ENCODE measurements at places on chromosomes 7 and 10.

GRCh38 chr7:91098566-91098965, 165.7 kb upstream of the FZD1 start:
- no peak for DNase-seq

DNA sequence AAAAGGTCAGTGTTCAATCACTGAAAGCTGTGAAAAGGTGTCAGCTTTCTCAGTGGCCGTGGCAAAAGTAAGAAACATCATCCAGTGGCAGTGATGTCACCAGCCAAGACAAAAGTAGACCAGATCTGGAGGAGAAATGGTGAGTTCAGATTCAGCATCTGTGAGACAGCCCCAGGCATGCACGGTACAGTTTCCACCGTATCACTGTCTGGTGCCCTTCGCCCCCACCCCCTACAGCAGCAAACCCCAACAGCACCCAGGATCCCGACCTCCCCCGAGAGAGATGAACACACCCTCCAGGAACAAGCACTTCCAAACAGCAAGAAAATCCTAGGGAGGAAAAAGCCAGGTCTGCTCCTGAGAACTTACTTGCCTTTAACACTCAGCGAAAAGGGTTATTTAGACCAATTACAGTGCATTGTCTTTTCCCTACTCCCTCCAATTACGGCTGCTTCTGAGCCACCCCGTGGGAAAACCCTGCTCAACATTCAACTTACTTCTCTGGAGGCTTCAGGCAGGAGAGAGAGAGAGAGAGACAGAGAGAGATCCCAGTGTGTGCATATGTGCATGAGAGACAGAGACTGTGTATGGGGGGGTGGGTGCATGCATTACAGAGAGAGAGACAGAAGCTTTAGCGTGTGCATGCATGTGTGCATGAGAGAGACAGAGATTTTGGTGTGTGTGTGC, 189.6 kb downstream of the GRID1 start:
- no peak for DNase-seq

DNA sequence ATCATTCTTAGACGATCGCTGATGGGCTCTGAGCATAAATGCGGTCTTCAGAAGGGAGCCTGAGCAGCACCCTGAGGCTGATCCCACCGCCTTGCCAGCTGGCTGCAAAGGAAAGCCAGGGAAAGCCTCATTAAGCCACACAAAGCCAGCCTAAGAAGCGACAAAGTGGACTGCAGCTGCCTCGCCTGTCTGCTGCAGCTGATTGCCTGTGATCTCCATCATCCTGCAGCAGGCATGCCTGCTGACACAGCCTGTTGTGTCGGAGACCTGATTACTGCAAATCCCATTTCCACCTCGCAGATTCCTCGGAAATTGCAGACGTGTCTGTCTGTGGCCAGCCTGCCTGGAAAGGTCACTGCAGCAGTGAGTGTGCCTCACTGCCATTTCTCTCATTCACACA, 1087.0 kb upstream of the AUTS2 start:
- DNase-seq, result no peak

GRCh38 chr10:102959360-102959759, 41.3 kb downstream of the CNNM2 start:
- DNase-seq, result no peak

DNA sequence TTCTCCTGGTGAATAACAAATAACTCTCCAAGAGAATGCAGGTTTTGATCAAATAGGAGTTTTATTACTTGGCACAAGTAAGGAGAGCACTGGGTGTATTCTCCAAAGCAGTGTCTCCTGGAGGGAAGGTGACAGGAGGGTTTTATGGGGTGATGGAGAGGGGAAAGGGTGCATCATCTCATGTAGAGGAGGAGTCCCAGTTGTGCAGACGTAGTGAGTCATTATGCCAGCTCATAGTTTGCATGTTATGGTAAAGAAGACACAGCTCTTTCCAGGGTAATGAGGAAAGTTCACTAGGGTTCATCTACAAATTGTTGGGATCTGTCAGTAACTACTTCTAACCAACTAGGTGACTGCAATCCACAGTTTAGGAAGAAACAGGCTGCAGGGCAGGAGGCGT, 347.9 kb upstream of the MEOX2 start:
- DNase-seq, result no peak

Measured in hematopoietic multipotent progenitor cell treated with erythropoietin and hydrocortisone succinate and interleukin-3 and kit ligand, for 17 days (in vitro differentiated cells).